ENCODE measurements at places on chromosomes 5 and 9.

GRCh38 chr9:79268806-79269205 lies 303.0 kb upstream of the TLE4 start:
- no peak for DNase-seq

DNA sequence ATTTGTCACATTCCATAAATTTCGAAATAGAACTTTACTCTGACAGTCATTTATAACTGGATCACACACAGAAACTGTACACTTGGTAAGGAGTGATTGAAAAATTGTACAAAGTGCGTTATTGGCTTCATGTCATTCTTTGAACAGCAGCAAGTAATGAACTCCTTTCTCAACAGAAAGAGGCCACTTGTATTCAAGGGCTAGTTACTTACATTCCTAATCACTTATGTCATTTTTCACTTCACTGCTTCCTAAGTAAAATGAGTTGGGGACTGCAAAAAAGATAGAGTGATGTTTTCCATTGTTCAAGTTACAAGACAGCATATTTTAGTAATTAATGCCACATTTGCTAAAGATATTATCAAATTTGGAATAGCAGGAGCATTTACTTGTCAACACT lies 893.2 kb downstream of the DTWD2 start:
- DNase-seq: no peak

GRCh38 chr5:144122641-144123040 lies 47.8 kb downstream of the YIPF5 start:
- DNase-seq: no peak

DNA sequence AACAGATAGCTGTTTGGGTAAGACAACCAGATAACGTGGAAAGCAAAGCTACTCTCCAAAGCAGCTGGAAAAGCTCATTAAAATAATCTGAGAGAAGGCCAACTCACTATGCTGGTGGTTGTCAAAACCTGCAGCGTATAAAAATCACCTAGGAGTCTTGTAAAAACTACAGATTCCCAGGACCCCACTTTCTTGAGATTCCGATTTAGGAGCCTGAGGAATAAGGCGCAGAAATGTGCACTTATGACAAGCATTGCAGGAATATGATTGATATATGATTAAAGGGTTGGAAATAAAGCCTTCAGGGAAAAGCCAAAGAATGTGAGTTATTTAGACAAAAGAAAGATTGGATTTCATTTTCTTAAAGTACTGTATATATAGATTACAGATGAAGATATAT lies 285.0 kb upstream of the PTGER4 start:
- no peak for DNase-seq

DNA sequence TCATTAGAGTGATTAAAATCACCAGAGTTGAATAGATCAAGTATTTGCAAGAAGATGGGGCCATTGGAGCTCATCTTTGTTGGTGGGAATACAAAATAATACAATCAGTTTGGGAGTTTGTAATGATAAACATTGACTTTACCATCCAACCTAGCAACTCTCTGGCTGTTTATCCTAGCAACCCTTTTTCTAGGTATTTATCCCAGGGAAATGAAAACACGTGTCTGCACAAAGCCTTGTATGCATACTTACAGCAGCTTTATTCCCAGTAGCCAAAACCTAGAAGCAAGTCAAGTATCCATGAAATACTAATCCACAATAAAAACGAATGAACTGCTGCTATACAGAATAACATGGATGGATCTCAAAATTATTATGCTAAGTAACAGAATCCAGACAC lies 152.7 kb upstream of the DAB2 start:
- DNase-seq: no peak

DNA sequence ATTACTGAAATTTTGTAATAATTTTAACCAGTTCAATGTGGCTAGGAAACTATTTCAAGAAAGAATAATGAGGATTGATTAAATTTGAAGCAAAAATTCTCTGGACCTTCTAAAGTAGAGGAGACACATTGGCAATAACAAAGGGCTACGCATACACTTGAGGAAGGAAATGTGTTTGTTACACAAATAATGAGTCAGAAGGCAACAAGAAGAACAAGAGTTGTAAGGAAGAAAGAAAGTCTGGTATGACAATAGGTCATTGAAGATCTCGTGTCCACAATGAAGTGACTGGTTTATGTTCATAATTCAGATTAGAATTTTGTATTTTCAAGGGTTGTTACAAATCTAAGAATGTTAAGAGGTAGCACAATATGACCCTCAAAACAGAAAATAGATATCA lies 25.8 kb downstream of the ST8SIA4 start:
- DNase-seq: no peak

DNA sequence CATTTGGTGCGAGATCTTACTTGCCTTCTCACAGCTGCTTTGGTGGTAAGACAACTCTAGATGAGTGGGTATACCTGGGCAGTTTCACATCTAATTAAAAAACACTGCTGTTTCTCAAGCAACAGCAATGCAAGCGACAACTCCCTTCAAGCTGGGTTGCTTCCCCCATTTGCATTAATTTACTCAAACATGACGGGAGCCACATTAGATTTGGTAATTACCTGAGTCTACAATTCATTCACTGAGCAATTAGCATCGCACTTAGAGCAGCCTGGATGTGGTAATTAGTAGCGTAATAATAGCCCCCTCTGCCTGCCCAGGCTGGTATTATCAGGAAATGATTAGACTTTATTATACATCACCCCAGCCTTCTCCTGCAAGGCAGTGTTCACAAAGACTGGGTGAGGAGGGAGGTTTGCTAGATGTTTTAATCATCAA lies 73.4 kb downstream of the FBXO38 start:
- DNase-seq: no peak

- DNase-seq: peak; percentile 65
These were observed 2.2 kb upstream of the GNPDA1 start for GRCh38 chr5:142014911-142015584.

DNA sequence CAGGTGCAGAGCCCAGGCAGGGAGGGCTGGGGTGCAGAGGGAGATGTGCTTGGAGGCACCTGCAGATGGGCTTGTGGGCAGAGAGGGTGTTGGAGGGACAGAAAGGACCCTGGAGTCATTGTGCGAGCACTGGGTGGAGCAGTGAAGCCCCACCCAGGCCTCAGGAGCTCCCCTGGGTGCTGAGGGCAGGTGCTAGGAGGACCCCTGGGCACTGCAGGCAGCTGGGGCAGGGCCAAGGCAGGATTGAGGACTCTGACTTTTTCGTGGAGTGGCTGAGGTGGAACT lies 10.3 kb upstream of the SLC6A18 start:
- DNase-seq: no peak

DNA sequence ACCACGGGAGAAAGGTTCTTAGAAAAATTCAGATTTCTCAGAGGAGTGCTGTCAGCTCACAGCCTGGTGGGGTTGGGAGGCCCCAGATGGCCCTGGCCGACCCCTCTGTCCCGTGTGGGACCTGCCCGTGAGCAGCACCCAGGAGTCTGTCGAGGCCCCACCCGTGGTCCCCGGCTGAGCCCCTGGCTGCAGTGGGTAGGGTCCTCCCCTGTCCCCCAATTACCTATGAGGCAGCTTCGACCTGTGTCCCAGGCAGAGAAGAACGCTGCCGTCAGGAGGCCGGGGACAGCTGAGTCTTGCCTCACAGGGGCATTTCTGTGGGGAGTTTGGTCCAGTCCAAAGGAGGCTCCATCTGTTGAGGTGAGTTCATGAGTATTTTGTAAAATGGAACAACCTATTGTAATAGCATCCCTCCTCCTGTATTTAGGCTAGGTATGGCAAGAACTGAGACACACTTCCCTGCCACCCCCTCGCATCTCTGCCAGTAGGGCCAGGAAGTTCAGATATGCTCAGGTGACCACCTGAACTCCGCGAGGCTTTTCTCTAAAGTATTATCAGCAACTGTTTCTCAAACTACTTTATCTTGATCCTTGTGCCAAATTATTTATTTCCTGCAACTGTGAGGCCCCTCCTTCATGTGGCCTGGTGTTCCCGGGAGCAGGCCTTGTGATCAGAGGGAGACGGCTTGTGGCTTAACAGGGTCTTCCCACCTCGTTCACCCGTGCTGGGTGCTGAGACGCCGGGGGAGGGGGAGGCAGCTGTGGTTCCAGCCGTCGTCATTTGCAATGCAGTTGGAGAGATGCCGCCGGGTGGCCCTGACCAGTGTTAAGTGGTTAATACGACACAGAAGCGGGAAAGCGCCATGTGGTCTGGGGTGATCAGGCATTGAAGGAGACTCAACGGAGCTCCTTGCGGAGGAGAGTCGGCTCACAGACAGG lies 1.7 kb downstream of the AHRR start:
- DNase-seq: no peak

DNA sequence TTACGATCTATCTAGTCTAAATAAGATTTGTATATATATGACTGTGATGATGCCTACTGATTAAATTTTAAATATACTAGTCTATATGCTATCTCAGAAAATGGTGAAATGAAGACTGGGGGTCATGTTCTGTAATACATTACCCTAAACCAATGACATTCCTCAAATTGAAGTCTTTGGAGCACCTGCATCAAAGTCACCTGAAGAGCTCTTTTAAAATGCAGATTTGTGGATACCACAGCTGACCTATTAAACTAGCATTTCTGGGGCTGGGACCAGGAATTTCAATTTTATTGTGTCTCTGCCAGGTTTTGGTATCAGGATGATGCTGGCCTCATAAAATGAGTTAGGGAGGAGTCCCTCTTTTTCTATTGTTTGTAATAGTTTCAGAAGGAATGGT lies 631.9 kb upstream of the DMAC1 start:
- DNase-seq: no peak

DNA sequence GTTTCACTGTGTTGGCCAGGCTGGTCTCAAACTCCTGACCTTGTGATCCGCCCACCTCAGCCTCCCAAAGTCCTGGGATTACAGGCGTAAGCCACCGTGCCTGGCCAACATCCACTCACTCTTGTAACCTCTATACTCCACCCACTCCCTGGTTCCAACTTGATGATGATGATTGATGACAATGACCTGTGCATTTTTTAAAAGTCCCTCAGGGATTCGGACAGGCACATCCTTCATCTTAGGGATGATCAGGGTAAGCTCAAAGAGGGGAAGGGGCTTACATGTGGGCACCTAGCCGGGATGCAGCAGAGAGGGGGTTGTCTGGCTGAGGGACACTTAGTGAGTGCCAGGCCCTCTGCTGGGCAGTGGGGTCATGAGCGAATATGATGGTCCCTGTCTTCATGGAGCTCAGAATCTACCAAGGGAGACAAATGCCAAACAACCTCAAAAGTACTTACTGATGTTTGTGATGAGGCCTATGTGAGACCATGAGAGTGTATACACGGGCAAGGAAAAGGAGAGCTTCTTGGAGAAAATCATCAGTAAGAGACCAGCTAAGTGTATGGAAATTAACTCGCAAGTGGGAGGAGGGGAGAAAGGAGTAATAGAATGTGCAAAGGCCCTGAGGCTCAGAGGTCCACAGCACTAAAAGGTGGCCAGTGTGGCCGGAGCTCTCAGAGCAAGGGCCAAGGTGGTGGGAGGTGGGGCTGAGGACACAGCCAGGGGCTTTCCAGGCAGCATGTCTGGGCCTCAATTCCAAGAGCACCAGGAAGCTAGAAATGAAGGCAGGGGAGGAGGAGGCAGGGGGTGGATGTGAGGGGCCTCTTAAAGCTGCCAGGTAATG lies 27.4 kb downstream of the LHX2 start:
- no peak for DNase-seq

- DNase-seq: no peak
These were observed 217.4 kb downstream of the KDM4C start for GRCh38 chr9:6975198-6975597.

GRCh38 chr9:94286116-94286515 lies 27.0 kb downstream of the ZNF169 start:
- no peak for DNase-seq

GRCh38 chr9:90331826-90332575 lies 310.6 kb downstream of the DIRAS2 start:
- DNase-seq: no peak

GRCh38 chr9:111897601-111898137 lies 1.1 kb downstream of the UGCG start:
- no peak for DNase-seq

DNA sequence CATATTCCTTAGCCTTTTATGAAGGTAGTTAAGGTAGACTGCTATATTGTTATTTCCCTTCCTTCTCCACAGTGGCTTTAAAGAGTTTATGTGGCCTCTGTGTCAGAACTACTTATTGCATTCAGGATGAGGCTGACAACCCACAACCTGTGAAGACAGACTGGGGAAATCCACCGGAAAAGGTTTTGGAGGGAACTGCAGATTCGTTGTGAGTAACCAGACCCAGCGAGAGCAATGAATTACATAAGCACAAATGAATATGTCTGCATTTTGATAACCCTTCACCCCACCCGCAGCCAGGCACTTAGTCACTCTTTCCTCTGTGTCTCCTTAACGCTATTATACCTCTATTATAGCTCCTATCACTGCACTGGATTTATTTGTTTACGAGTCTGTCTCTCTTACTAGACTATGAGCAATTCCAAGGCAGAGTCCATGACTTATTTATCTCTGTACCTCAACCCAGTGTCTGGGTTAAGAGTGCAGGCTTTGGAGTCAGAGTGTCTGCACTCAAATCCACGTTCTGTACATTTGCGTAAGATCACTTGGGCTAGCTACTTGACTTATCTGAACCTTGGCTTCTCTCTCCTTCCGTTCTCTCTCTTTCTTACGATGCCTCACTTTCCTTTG lies 19.2 kb downstream of the KCTD16 start:
- DNase-seq: peak; percentile 81

GRCh38 chr5:101047181-101047580 lies 144.1 kb upstream of the ST8SIA4 start:
- DNase-seq: no peak

- DNase-seq: no peak
These were observed 23.9 kb downstream of the ZNF474 start for GRCh38 chr5:122153230-122153629.

DNA sequence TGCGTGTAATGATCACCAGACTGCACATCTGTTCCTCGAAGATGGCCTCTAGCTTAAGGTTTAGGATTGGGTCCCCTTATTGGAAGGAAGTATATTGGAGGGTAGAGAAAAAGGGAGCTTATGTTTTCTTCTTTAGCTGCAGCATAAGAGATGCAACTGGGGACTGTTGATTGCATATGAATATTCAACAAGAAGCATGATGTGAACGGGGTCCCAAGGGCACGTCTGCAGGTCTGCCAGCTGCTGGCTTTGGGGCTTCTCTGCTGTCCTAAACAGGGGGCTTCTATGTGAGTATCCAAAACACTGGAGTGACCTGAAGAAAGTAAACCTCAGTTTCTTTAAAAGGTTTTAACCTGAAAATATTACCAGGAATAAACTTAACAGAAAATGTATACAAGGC lies 3.6 kb upstream of the BNIP1 start:
- no peak for DNase-seq

Data from stimulated activated CD4-positive, alpha-beta T cell treated with anti-CD3 and anti-CD28 coated beads, Interleukin-1b, Interleukin-23, amount 100 ng/mL, for 48 hours (primary cell).